Skin of body (tissue), 3 donors: ENCODE measurements at places on chromosomes 13 and 19. TPM values are rescaled to one million over a fixed set of nuclear protein-coding genes. Genes with fewer than 3 reads are reported as not detected.

The S1PR2 gene
- 12.6 TPM for total RNA-seq

The MUC16 gene
- 0.49 TPM for total RNA-seq

DNA sequence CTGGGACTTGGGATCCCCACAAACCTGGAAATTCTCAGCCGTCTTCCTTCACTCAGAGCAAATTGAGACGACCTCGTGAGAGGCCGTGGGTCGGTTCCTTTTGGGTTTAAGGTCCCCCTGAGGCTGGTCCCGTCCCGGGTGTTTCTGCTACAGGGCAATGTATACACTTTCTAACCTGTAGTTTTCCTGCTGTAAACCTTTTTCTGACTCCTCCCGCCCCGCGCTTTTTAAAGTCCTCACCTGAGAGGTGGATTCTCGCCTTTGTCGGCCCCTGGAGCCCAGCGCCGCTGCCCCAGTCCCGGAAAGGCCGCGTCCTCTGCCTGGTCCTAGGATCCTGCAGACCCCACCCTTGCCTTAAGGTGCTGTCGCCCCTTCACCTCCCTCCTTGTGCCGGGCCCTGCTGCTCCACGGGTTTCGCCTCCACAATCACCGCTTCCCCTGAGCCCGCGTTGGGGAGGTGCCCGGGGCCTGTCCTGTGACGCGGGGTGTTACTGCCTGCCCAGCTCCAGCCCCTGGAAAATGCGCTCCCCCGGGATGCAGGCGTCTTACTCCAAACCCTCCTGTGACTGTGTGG lies 391 bp downstream of the ZNF761 start:
- DNase-seq = no peak

DNA sequence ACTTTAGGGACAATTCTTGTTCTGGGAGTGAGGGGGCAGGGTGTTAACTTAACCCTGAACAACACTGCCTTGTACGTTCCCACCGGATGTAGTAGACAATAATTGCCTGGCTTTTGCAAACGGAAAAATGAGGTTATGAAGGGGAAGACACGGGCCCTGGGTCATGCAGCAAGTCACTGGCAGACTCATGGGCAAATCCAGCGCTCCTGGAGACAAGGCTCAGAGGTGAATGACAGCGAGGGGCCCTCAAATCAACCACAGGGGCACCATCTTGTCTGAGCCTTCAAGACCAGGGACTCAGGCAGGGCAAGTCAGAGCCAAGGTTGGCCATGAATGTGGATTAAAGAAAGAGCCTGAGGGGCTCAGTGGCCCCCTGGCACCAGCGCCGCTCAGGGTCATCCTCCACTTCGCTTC lies 2.8 kb downstream of the RASA3 start:
- no peak for DNase-seq

- no peak for DNase-seq
These were observed 720.8 kb downstream of the UQCRFS1 start for GRCh38 chr19:28492201-28492600.
